ENCODE measurements at places on chromosomes 7 and 10.

DNA sequence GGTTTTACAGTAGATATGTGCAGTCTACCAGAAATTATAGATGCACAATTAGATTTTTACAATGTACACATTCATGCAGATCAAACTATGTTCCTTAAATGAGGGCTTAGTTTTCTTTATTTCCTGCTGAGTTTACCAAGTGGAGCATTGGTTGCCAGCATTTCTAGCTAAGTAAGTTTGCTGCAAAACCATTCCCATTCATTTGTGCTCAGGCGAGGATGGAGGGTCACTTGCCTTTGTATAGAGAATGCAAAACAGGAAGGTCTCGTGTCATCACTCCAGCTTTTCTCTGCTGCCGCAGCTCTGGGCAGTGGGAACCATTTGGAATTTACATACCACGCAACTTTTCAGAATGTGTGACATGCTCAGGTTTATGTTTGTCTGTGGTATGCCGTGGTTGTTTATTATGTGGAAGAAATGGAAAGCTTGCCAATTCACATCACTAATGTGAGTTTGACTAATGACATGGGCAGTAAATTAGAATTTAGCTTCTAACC lies 198.6 kb downstream of the TRIL start:
- peak; percentile 30 for DNase-seq

- no peak for DNase-seq
These were observed 11.4 kb downstream of the CDHR3 start for GRCh38 chr7:105974471-105974870.

DNA sequence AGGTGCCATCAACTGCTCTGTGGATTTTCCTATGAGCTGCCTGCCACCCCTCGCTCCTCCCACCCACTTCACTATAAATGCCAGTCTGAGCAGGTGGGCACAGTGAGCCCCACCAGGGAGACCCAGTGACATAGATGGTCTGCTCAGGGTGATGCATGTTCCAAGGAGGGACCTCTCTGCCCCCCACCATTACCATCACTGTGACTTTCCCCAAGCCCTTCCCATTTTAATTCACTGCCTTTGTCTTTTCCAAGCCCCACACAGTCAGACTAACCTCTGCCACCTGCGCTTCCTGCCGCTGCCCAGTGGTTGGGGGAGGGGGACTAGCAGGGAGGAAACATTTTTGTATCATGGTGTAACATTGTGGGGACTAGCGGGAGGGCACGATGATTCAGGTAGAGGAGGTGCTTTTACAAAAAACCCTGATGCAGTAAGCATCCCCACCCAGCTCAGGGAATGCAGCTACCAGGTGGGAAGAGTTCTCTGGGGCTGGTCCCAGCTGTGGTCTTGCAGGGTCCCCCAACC lies 24.6 kb downstream of the PRSS2 start:
- DNase-seq, result peak; percentile 79

DNA sequence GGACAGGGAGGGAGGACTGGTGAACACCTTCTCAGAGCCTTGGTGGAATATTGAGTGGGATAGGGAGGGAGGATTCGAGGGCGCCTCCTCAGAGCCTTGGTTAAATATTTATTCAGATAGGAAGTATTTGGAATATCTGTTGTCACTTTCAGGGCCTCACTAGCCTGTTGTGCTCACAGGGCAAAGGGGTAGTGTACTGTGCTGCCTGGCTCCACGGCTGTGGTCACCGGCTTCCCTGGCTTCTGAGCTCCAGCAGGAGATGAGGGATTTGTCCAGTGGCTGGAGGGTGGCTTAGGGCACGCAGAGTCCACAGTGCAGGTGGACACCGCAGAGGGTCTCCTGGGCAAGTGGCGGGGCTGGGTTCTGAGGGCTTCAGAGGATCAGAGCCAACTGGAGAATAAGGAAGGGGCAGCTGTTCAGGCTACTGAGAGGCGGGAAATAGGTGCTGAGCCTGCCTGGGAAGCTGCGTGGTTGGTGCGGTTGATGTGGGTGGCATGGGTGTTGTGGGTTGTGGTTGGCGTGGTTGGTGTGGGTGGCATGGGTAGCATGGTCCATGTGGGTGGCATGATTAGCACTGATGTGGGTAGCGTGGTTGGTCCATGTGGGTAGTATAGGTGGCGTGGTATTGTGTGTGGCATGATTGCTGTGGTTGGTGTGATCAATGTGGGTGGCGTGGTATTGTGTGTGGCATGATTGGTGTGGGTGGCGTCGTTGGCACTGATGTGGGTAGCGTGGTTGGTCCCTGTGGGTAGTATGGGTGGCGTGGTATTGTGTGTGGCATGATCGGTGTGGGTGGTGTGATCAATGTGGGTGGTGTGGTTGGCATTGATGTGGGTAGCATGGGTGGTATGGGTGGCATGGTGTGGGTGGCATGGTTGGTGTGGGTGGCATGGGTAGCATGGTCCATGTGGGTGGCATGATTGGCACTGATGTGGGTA lies 16.7 kb downstream of the INPP5A start:
- peak; percentile 19 for DNase-seq

DNA sequence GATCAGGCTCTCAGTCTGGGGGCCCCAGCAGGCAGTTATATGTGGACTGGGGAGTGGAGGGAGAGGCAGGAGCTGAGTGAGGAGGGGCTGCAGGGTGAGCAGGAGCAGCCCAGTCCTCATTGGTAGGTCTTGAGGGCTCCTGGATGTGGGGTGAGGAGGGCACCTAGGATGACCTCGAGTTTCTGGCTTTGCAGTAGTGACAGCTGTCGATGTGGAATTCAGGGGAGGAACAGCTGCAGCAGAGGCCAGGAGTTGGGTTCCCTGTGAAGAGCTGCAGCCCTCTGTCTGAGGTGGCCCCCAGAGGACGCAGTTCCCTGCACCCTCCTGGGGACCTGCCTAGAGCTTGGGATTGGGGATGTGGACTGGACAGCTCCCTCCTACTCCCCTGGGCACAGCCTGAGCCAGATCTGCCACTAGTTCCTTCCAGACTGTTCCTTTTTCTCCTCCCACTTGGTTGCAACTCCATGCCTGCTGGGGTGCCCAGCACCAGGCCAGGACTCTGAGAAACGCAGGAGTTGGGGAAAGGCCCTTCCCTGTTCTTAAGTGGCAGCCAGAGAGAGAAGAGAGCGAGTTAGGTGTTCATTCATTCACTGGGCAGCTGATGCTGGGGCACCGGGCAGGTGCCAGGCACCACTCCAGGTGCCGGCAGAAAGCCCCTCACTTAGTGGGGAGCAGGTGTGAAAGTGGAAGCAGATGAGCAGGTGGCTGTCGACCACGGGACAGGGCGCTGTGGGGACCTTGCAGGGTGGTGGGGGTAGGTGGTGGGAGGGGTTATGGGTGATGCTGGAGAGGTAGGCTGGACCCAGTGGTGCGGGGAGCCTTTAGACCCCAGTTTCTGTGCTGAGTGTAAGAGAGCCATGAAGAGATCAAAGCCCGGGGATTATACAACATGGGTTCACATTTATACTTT lies 57.9 kb downstream of the PRF1 start:
- DNase-seq, result no peak

GRCh38 chr10:74297389-74298080 lies 146.5 kb downstream of the ADK start:
- no peak for DNase-seq

DNA sequence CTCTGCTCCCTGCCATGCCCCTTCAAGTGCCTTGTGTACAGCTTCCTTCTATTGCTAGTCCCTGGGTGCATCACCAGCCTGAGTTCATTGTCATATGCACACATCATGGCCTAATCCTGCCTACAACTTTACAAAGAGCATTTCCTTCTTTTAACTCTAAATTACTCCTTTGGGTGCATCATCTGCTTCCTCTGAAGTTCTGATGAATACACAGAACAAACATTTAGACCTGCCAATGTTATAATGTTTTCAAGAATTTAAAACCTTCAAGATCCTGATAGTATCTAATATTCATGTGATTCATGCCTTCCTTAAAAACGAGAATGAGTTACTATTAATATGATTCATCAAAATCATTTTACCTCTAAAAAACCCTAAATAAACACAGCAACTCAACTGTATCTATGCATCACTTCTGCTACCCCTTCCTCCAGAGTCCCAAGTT lies 357.1 kb downstream of the MAGI2 start:
- no peak for DNase-seq

DNA sequence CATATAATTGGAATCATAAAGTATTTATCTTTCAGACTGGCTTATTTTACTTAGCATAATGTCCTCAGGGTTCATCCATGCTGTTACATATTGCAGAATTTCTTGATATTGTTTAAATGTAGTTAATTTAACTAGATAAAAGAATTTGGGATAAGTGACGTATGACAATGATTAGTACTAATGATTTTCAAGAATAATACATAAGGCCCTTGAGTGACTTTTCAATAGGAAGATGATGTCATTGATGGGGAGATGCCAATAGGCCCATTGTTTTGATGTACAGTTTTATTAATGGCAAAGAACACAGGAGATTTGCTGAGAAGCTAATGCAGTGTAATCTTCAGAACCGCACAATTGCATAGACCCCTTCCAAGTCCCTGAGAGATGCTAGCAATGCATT lies 537.4 kb upstream of the PHF14 start:
- DNase-seq, result no peak

- no peak for DNase-seq
These were observed 225.7 kb upstream of the AOAH start for GRCh38 chr7:36949711-36950600.

GRCh38 chr7:93327006-93327633 lies 95.0 kb downstream of the VPS50 start:
- DNase-seq, result no peak

GRCh38 chr10:112271982-112272381 lies 11.2 kb upstream of the TECTB start:
- DNase-seq, result no peak

DNA sequence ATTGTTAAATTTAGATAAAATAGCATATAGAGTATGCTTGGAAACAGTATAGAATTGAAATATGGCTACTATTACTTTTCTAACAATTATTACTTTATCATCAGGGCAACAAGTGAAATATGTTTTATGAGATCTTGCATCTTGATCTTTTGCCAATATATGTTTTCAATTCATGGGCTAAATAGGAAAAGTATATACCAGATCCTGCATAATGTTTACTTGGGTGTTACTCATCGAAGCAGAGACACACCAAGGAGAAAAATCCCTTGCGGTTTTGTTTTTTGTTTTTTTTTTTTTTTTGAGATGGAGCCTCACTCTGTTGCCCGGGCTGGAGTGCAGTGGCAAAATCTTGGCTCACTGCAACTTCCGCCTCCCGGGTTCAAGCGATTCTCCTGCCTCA lies 541.4 kb downstream of the SUGCT start:
- no peak for DNase-seq

- peak; percentile 78 for DNase-seq
These were observed 443 bp downstream of the CRHR2 start for GRCh38 chr7:30681815-30682211.

DNA sequence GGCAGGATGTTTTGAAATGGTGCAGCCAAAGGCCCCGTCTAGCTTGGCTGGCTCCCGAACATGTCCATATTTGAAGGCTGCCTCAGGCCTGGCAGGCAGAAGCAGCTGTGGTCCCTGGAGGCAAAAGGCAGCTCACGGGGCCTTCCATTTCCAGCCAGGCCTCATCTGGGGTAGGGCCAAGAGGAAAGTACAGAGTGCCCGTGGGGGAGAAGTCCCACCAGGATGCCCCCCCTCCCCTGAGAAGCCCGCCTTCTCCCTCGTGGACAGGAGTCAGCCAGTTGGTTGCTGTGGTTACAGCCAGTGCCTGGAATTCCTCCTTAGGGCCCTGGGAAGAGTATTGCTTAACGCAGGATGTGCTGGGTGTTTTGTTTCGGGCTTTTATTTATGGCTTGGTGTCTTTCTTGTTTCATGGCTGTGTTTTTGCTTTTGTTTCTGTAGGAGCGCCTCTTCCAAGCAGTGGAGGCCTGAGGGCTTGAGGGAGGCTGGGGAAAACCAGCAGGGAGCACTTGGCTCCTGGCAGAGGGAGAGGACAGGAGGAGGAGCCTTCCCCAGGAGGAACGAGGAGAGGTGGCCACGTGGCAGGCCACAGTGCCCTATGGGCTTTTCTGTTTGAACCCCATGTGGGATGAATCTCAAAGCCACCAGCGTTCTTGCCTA lies 45.4 kb downstream of the CHST3 start:
- no peak for DNase-seq

GRCh38 chr10:5565671-5566581 lies 41.2 kb downstream of the CALML3 start:
- peak; percentile 32 for DNase-seq

- no peak for DNase-seq
These were observed 43.5 kb upstream of the HSPA12A start for GRCh38 chr10:116785867-116786266.

GRCh38 chr10:31707093-31708039 lies 221.3 kb downstream of the ARHGAP12 start:
- no peak for DNase-seq

- DNase-seq, result peak; percentile 82
These were observed 4.1 kb upstream of the C10orf120 start for GRCh38 chr10:122703483-122704448.

DNA sequence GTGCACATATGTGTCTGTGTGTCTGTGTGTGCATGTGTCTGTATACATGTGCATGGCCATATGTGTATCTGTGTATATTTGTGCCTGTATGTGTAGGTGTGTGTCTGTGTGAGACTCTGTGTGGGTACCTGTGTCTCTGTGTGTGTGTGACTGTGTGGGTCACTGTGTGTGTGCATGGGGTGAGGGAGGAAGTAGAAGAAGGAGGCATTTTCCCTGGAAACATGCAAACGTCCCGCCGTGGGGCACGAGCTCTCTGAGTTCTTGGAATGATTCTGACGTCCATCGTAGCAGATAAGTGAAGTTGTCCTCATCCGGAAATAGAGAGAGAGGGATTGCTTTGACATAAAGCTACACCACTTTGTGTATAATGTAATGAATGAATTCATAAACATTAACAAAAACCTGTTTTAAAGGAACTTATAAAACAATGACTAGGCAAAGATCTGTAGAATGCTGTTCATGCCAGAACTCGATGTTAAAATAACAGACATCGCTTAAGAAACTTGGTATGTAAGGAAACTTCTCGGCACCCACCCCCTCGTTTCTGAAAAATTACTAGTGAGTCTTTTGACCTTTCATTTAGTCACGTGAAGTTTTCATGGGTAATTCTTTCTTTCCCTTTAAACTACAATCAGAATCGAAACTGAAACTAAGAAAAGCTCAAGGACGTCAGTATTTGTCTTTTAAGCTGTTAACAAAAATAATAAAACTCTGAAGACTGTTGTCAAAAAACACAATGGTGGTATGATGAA lies 43.6 kb upstream of the KLF6 start:
- DNase-seq, result no peak

DNA sequence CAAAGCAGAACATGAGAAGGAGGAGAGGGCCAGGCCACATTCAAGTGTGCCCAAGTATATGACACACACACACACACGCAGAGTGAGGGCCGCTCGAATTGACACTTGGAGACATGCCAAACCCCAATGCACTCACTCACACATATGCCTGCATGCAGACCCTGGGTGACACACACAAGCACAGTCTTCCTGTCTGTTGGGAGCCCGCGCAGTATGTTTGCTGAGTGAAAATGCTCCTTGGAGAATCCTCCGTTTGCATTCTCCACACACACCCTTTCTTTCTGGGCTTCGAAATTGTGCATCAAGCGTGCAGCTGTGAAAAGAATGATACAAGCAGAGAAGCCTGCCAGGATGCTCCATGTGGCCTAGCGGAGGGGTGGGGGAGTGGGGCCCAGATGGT lies 120.9 kb downstream of the PLXNA4 start:
- no peak for DNase-seq

Measured in H7 (cell line).